H1 (cell line): ENCODE measurements at places on chromosomes 6 and 20. TPM values are rescaled to one million over a fixed set of nuclear protein-coding genes. Genes with fewer than 3 reads are reported as not detected.

GRM4 gene
- polyA plus RNA-seq: 19.6 and 24.2 TPM in 2 replicates

TRIM10 gene
- polyA plus RNA-seq: 0.06 and 0.08 TPM in 2 replicates

GRCh38 chr6:149012040-149012545, 265.3 kb downstream of the UST start:
- DNase-seq: no peak

DNA sequence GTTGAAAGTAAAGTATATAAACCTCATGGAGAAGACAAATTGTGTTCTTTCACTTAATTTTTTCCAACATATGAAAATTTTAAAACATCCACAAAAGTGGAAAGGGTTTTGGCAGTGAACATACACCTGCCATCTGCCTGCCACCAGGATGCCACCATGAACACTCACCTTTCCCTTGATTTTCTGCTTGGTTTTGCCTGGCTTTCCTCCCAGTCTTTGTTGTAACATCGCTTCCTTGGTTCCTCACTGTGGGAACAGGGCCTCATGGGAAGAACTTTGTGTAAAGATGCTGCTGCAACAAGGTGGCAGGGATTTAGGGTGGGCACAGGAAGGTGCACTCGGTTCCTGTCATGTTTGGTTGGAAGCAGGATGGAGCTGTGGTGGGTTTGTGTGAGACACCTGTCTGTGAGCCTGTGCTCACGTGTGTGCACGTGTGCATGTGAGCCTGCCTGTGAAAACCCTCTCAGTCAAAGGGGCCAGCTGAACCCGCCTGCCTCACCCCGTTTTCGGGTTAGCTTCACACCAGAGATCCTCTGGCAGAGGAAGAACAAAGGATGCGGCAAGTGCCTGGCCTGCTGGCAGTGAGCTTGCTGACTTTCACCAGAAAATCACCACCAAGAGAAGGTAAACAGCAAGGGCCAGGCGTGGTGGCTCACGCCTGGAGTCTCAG, 11.0 kb upstream of the RBM38 start:
- DNase-seq: no peak

MTFR2 gene
- 10.7 and 11.1 TPM in 2 replicates for polyA plus RNA-seq

GRCh38 chr6:91117550-91117949, 530.7 kb upstream of the MAP3K7 start:
- no peak for DNase-seq

GRCh38 chr20:14538433-14538832, 201.0 kb upstream of the FLRT3 start:
- no peak for DNase-seq

DNA sequence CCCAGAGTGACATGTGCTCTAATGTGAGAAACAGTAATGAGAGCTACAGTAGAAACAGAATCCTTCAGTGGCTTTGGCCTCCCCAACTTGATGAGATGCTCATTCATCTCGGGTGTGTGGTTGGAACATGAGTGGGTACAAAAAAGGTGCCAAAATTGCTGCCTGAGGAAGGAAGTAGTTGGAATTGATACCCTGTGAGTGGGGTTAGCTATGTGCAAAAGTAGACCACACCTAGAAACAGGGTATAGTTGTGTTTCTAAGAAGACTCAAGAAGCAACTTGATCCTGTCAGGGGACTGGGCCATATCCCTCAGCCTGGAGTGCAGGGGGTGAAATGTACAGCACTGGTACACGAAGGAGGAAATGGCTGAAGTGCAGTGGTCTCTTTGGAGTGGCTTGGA, 206.4 kb upstream of the SUPT3H start:
- DNase-seq: no peak

GRCh38 chr20:1820138-1821079, 74.8 kb upstream of the SIRPA start:
- DNase-seq: no peak

- DNase-seq: no peak
These were observed 20.8 kb downstream of the EFCAB8 start for GRCh38 chr20:32879538-32879937.

DNA sequence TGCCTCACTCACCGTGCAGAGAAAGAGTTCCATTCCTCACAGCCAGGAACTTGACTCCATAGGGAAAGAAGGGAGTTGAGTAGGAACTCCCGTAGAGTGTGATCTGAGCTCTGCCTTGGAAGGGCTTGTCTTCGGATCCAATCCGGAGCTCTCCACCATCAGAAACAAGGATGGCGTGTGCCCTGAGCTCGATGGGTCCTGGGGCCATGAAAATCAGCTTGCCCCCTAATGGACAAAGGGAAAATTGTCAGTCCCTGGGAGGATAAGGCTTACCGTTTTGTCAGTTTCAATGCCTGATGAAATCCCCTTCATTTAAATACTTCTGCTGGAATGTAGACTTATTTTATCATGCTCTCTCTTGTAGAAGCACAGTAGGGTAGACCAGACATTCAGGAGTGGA, 153.3 kb downstream of the PKHD1 start:
- peak; percentile 54 for DNase-seq

DNA sequence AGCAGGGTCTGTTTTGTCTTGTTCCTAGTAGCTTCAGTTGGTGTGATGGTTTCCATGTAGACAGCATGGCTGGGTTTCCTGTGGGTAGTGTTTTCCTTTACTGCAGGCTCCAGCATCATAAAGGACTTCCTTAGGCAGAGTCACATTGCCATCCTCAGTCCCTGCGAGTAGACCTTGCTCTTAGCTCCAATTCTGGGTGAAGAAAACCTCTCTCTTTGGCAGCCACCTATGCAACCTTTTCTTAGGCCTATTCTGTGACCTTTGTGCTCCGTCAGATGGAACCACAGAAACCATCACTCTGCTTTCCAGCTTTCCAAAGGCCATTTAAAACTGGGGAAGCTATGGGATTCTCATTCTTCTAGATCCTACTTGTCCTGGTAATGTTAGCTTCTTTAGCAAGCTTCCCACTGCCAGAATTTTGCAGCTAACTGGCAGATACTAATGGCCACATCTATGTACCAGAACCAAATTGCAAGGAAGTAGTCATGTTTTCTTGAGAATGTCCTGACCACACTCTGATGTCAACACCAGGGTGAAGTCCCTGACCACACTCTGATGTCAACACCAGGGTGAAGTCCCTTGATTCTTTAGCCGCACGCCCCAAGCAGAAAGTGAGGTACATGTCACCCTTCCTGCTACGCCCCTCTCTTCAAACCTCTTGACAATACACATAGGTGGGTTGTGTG, 646.6 kb upstream of the HS3ST5 start:
- DNase-seq: no peak

DDO gene
- polyA plus RNA-seq: not detected in 2 replicates

RPP21 gene
- polyA plus RNA-seq: 219 and 327 TPM in 2 replicates

HLA-DMB gene
- polyA plus RNA-seq: 3.2 and 4.7 TPM in 2 replicates

USP49 gene
- 6.9 and 10.8 TPM in 2 replicates for polyA plus RNA-seq

- DNase-seq: no peak
These were observed 24.0 kb downstream of the CDK5RAP1 start for GRCh38 chr20:33377366-33377765.

DNA sequence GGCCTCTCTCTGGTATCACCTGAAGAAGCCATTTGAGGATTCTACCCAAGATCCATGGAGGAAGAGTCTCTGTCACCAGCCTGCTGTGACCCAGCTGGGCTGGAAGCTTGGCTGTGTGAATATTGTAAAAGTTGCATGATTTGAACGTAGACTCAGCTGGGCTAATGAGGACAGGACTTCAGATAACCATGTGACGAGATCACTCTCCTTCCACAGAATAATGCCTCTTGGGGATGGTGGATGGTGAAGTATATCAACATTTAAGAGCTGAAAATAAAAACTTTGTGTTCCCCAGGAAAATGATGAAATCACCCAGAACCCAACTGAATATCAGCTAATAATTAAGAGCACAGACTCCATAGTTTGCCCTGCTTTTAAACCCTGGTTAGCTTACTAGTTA, 427.9 kb downstream of the CD83 start:
- no peak for DNase-seq

- DNase-seq: no peak
These were observed 480.7 kb downstream of the CD83 start for GRCh38 chr6:14598017-14598864.

GRCh38 chr6:35027807-35028206, 113.3 kb downstream of the TCP11 start:
- DNase-seq: no peak

- no peak for DNase-seq
These were observed 35.2 kb downstream of the PHACTR1 start for GRCh38 chr6:12751694-12752325.

DUSP15 gene
- 3.2 and 6.0 TPM in 2 replicates for polyA plus RNA-seq

- no peak for DNase-seq
These were observed 190.6 kb downstream of the JARID2 start for GRCh38 chr6:15436451-15436850.

GRCh38 chr20:57680934-57681914, 28.6 kb downstream of the PMEPA1 start:
- DNase-seq: no peak
